Retinal pigment epithelial cell (primary cell): ENCODE measurements at places on chromosomes 3 and 15.

DNA sequence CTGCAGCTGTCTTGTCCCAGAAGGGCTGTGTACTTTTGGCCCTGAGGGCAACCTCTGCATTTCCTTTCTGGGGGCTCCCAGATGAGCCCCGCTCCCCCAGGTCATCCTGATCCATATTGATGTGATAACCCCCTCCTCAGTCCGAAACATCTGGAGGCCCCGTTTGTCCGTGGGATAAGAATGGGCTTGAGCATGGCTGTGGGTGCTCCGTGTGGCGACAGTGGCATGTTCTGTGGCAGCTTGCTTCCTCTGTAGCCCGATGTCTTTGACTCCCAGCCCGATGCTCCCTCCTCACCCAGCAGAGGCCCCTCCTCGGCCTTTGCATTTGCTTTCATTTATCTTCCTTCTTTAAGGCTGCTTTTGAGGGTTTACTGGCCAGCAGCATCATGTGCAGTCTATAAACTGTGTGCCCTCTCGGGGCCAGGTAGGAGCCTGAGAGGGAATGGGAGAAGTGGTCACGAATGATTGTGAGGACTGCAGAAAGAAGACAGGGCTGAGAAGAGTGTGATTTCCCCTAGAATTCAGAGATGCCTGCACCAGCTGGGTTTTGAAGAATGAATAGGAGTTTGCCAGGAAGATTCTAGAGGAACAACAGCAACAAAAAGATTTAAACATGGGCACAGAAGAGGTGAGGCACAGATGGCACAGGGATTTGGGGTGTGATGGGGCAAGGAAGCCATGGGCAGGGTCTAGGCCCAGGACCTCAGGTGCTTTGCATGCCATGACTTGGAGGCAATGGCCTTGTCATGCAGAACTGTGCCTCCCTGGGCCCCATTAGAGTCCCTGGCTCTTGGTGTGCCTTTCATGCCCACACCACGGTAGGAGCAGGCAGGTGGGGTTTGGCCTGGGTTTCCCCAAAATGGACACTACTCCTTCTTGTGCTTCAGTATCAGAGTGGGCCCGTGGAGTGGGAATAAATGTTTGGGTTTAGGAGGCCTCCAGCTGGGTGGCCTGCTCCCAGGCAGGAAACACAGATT is 34.2 kb downstream of the APBA2 start:
- no peak for DNase-seq

DNA sequence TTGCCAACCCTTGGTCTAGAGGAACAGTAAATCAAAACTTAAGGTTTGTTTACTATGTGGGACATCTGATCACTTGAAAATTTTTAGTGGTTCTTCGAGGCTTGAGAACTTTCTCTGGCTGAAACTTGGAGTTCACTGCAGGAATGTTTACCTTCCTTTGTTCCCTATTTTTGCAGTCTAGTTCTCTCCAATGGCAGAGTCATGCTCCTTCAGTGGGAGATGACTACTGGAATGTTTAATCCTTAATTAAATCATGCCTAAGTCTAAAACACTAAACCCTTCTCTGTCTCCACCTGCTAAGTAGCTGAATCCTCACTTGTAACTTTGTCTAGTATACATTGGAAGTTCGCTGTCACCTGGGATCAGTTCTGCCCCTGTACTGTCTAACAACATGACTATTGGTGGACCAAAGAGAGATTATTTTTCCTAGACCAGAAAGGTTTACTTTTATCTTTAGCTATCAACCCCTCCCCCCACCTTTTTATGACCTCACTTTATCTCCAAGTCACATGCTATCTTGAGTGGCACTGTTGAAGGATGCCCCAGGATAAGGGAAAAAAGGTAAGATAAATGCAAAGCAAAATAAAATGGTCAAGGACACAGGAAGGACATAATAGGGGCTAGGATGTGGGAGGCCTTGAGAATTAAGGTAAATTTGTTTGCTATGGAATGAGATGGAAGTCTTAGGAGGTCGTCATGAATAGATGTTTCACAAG is 1.2 kb upstream of the ZNF609 start:
- no peak for DNase-seq

DNA sequence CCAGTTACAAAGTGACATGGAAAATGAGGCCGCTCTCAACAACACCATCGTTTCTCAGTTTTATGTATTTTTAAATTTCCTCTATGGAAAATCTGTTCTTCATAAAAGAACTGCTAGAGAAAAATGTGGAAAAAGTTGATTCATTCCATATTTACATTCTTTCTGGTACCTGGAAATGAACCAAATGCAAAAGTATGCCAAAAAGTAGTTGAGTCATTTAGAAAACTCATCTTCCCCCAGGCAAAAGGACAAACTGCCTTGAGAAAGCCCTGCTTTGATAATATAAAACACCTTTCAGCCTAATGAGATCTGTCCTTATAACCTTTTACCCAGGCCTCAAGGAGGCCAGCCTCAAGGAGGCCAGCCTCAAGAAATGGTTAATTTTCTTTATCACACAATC is 283.0 kb upstream of the VEPH1 start:
- peak; percentile 4 for DNase-seq

GRCh38 chr3:71348001-71348632 is 235.4 kb downstream of the FOXP1 start:
- no peak for DNase-seq

GRCh38 chr15:64702816-64703631 is 72.4 kb downstream of the RBPMS2 start:
- peak; percentile 56 for DNase-seq
